Activated T-helper 17 cell treated with anti-CD3 and anti-CD28 coated beads, Interleukin-2, amount 50 U/mL, for 72 hours (primary cell): ENCODE measurements at places on chromosomes 1 and 21.

- peak; percentile 19 for ATAC-seq
Observed at GRCh38 chr1:155729031-155729898, 40.4 kb downstream of the DAP3 start.

GRCh38 chr1:229229137-229229720 lies 41.7 kb upstream of the RAB4A start:
- no peak for ATAC-seq

- ATAC-seq = no peak
Observed at GRCh38 chr1:193909406-193910082, 723.1 kb upstream of the B3GALT2 start.

DNA sequence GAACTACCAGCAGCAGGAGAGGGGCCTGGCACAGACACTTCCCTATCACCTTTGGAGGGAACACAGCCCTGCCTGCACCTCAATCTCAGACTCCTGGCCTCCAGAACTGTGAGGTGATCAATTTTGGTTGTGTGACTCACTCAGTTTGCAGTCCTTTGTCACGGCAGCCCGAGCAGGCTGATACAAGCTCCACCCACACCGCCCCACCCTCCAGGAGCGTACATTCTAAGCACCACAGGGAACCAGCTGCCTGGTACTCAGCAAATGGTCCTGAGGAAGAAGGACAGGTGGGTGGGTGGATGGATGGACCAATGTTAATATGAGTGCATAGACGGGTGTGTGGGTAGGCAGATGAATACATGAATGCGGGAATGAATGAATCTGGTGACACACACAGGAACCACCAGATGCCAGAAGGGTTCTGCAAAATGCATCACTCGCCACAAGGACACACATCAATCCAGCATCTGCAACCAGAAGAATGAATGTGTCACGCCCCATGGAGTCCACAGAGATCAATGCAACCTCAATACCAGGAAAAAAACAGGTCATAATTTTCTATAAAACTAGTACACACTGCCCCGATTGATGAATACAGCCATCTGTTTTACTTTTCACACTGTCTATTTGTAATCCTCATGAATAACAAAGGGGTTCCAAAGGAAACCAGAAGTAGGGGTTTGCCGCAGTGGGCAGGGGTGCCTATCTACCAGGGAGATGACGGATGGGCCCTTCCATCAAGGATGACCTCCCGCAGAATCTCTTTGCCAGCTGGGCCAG lies 284.5 kb downstream of the NPHP4 start:
- peak; percentile 69 for ATAC-seq

GRCh38 chr21:36743446-36743845 lies 44.5 kb downstream of the SIM2 start:
- no peak for ATAC-seq

GRCh38 chr1:65026235-65026634 lies 59.9 kb upstream of the JAK1 start:
- ATAC-seq = no peak

- ATAC-seq = no peak
Observed at GRCh38 chr1:40938393-40938792, 41.1 kb upstream of the CTPS1 start.

DNA sequence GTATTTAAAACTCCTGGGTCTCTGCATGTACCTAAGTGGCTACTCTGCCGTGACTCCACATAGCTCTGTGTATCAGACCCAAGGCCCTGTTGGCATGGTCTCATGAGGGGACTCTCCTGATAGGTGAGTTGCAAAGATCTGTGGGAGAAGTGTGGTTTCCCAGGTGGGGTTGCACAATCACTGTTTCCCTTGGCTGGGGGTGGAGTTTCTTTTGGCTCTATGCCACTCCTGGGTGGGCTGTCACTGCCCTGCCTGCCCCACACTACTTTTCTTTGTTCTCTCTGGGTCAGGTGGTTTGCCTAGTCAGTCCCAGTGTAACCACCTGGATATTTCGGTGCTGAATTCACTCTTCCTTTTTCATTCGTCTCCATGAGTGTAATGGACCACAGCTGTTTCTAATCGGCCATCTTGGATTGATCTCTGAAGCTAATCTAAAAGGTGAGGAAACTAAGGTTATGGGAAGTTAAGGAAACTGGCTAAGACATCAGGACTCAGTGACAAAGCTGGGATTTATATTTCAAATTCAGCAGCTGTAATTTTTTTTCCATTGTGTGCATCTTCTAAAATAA lies 97.1 kb upstream of the CACYBP start:
- ATAC-seq = no peak

DNA sequence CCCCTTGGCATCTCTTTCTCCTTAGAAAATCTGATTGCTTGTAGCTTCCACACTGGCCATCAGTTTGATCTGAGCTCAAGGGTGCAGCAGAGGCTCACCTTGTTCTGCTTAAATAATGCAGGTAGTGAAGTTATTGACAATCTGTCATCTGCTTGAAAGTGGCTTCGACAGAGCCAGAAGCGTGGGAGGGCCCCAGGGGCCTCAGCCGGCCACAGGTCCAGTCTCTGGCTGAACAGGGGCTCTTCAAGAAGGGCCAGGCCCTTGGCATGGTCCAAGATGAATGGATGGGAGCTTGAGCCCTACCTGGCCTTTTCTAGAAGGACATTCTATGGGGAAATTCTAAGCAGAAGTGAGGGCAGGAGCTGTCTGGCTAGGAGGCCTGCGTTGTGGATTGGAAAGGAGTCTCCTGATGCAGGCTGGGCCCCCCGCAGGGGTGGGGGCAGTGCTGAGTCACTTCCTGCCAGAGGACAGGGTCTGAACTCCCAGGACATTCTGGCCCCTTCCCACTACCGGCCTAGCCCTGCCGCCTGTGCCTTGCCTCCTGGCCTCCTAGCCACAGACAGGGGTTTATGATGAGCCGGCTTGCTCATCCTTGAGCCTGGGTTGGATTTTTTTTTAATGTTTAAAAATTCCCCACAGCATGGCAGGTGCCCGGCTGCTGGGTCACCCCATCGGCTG lies 162.3 kb upstream of the VAMP3 start:
- ATAC-seq = no peak

DNA sequence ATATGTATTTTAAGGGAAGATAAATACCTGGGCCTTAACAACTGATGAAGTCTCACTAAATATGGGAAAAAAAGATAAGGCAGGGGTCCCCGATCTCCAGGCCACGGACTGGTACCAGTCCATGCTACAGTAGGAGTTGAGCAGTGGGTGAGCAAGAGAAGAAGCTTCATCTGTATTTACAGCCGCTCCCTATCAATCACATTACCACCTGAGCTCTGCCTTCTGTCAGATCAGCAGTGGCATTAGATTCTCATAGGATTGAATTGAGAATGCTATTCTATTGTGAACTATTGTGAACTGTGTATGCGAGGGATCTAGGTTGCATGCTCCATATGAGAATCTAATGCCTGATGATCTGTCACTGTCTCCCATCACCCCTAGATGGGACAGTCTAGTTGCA lies 43.0 kb upstream of the PAXBP1 start:
- ATAC-seq = no peak

- ATAC-seq = no peak
Observed at GRCh38 chr1:106995970-106996369, 60.5 kb upstream of the PRMT6 start.

GRCh38 chr1:36157973-36158826 lies 2.2 kb downstream of the MAP7D1 start:
- ATAC-seq = no peak

DNA sequence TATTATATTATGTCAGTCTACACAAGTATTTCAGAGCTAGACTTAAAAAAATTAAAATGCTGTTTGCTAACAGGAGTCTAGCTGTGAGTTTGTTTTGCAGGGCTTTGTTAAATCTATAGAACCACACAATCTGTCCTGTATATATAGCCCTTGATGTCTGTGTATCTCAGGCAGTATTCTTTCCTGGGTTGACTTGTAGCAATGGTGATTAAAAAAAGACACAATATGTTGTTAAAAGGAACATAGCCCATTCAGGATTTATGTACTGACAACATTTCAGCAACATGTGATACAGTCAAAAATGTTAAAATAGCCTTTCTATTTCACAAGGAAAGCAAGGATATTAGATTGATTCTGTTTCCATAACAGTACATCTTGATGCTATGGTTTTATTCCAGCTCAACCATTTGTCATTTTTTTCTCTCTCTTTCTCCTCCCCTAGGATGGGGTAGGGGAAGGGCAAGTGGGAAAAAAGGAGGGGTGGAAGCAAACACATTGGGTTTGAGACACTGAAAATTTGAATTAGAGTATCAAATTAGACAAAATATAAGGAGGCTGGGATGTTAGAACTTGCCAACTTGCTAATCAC lies 139.2 kb downstream of the DSCAM start:
- no peak for ATAC-seq

GRCh38 chr1:95475686-95476457 lies 241.9 kb downstream of the RWDD3 start:
- ATAC-seq = no peak

GRCh38 chr1:235450886-235451483 lies 53.3 kb downstream of the B3GALNT2 start:
- no peak for ATAC-seq

- ATAC-seq = no peak
Observed at GRCh38 chr1:91611483-91611917, 110.8 kb downstream of the CDC7 start.

DNA sequence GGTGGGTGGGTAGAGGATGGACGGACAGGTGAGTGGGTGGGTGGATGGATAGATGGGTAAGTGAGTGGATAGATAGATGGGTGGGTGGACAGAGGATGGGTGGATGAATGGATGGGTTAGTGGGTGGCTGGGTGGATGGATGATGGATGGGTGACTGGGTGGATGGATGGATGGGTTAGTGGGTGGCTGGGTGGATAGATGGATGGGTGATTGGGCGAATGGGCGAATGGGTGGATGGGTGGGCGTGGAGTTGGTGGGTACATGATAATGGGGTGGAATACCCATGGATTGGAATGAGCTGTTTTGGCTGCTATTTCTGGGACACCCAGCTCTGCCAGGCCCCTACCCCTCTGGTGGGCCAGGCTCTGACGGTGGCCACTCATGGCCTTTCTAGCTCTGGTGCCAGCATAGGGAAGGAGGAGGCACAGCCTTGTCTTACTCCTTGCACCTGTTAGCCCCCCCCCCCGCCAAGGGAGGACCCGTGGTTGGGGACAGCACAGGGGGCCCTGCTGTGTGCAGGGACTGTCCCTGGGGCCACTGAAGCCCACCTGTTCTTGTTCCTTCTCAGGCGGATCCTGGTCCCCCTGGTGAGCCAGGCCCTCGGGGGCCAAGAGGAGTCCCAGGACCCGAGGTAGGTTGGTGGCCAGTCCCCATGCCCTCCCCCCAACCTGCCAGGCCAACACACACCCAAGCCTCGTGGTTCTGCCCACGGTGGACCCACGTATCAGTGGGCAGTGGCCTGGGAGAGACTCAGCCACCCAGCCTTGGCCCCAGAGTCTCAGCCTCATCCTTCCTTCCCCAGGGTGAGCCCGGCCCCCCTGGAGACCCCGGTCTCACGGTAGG lies 26.4 kb downstream of the COL6A2 start:
- no peak for ATAC-seq

DNA sequence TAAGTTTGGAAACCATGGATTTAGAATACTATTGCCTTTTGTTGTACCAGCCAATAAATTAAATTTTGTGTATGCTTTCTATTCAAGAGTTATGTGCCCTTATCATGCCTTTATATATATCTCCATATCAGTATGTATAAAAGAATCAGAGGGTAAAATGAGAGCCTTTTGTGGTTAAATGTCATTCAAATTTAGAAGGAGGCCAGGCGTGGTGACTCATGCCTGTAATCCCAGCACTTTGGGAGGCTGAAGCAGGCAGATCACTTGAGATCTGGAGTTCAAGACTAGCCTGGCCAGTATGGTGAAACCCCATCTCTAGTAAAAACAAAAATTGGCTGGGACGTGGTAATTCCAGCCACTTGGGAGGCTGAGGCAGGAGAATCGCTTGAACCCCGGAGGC lies 88.9 kb downstream of the XPR1 start:
- no peak for ATAC-seq

GRCh38 chr21:45742247-45742646 lies 98.7 kb downstream of the PCBP3 start:
- ATAC-seq = no peak

DNA sequence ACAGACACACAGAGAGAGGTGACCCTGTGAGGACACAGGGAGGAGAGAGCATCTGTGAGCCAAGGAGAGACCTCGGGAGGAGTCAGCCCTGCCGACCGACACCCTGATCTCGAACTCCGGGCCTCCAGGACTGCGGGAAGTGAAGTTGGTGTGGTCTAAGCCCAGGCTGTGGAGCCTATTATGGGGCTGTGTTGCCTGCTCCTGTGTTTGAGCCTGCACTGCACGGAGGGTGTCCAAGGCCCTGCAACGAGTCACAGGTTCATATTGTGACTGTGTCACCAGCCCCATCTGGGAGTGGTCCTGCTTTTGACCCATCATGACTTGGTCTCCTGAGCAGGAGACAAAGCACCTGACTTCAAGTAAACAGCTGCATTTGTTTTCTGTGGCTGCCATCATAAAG lies 186.0 kb upstream of the AJAP1 start:
- no peak for ATAC-seq

DNA sequence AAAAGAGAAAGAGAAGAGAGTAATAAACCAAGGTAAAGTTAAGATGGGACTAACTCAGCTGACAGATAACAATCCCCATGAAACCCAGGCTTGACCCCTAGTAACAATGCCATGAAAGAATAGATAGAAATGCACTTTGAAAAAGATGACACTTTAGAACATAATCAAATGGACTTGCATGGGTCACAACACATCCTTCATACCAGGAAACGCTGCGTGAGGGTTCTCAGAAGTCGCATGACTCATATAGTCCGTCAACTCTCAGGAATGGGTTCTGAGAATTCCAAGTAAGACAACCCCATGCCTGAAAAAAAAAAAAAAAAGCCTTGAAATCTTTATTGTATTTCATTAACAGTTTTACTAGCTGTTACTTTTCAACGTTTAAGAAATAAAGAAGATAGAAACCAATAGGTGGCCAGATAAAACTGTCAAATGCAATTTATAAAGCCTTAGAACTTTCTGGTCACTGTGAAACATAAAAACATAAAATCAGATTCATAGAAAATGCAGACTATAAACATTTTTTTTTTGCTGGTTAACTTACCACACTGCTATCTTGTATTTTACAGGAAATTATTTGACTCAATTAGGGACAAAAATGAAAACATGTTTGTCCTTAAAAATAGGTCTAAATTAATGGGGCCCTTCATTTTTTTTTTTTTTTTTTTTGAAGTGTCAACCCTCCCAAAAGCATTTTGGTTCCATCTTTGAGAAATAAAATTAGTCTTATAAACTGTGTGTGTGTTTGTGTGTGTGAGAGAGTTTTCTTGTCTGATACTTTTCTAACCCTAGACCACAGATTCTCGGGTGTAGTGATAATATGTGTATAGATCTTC lies 202.1 kb downstream of the NCAM2 start:
- peak; percentile 79 for ATAC-seq

- ATAC-seq = no peak
Observed at GRCh38 chr1:166888373-166889111, 12.5 kb upstream of the TADA1 start.

DNA sequence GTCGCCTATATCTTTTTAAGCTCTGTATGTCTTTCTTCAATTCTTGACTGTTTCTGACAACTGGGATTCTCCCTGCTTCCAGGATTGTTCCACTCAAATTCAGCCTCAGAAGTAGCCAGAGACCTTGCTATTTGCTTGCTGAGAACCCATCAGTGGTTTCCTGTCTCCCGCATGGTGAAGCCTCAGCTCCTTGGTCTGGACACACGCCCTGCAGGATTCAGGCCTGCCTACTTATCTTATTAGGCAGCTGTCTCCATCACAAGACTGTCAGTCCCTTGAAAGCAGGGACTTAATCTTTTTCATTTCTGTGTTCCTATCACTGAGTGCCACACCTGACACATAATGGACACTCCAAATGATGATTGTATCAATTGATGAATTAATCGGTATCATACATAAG lies 175.3 kb downstream of the PLPP3 start:
- ATAC-seq = no peak
